ENCODE measurements at places on chromosomes 3 and 15.

DNA sequence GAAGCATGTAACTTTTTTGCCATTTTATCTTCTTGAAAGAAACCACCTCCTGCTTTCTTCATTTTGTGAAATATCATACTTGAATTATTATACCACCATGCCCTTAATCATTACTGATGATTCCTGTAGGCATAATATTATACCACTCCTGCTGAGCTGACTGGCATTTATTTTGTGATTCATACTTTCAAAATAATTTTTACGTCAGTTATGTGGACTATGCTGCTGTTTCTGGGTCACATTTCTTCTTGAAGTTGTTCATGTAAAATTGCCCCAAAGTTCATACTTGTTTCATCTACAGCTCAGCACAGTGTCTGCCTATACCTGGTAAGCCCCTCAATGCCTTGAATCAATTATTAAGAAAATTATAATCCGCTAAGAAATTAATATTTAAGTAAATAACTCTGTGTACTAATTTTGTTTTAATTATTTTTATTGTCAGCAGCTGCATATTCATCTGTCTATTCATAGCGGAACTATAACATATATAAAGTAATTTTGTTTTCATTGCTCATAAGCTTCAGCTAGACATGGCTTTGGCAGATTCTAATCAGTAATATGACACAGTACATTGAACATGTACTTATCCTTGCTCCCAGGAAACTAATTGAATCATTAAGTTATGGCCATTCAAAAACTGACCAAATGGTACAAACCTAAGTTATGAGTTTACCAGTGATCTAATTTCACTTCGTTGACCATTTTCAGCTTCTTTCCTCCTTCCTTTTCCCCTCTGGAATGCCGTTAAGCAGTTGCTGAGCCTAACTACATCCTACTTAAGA, 160.0 kb downstream of the NAALADL2 start:
- DNase-seq: no peak

- DNase-seq: no peak
These were observed 58.8 kb downstream of the NPAP1 start for GRCh38 chr15:24734396-24734795.

DNA sequence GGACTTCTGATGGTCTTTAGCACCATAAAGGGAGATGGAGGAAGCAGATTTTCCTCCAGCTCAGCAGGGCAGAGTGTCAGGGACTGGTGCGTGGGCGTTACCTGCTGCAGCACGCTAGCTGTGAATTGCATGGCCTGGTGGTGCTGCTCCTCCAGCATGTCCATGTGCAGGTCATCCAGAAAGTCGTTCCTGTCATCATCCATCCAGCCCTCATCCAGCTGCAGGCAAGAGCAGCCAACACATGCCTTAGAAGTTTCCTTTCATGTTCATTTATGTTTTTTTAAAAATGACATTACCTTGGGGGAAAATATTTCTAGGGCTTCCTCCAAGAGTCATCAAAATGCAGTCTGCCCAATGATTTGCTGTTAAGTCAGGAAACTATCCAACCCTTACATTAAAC, 239.2 kb downstream of the PDZRN3 start:
- DNase-seq: no peak

- no peak for DNase-seq
These were observed 35.7 kb upstream of the SPSB4 start for GRCh38 chr3:141015481-141015880.

DNA sequence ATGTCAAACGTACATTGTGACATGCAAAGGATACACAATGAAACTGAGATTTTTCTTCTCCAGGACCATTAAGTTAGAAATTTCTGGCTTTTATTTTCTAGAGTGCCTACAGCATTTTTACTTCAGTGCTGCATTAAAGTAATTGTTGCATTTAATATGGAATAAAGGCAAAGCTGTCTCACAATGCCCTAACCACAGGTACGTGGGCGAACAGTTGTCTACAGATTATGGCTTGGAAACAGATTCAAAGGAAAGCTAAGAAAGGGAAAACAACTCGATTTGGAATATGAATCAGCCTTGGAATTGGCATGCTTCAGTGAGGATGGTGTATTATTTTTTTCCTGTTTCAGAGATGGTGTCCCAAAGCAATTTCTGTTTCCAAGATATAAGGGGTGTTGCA, 79.1 kb upstream of the TUSC7 start:
- no peak for DNase-seq

- no peak for DNase-seq
These were observed 40.4 kb upstream of the CLSTN2 start for GRCh38 chr3:139894643-139894989.

DNA sequence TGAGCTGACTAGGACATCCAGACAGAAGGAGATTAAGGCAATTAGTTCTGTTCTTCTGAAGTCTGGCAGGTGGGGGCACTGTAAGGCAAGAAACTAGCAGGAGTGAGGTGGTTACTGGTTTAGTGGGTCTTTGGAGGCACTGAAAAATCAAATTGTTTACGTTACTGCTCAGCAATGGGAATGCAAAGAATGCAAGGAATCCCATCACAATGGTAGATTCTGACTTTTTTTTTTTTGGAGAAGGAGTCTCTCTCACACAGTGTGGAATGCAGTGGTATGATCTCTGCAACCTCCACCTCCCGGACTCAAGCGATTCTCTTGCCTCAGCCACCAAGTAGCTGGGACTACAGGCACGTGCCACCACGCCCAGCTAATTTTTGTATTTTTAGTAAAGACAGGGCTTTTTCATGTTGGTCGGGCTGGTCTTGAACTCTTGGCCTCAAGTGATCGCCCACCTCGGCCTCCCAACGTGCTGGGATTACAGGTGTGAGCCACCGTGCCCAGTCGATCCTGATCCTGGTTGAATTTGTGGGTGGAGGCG, 16.4 kb downstream of the FAM107A start:
- DNase-seq: peak; percentile 76

- DNase-seq: no peak
These were observed 766.3 kb downstream of the ZNF385D start for GRCh38 chr3:20984594-20985205.

All from SW480 (cell line).